SK-MEL-5 (cell line): ENCODE measurements at places on chromosomes 1 and 21. TPM values are rescaled to one million over a fixed set of nuclear protein-coding genes. Genes with fewer than 3 reads are reported as not detected.

Gene WNT4
- total RNA-seq: 0.16 and 0.18 TPM in 2 replicates

Gene ZBTB8B
- total RNA-seq: 0.35 and 0.50 TPM in 2 replicates

Gene MTMR11
- 1.6 TPM in 2 replicates for total RNA-seq

Gene PLEKHG5
- total RNA-seq: 1.7 and 2.7 TPM in 2 replicates

Gene TMEM200B
- not detected in 2 replicates for total RNA-seq

Gene LCE1B
- not detected in 2 replicates for total RNA-seq

Gene GNG12
- total RNA-seq: 352 and 360 TPM in 2 replicates

Gene CNR2
- total RNA-seq: not detected in 2 replicates

Gene GLIS1
- total RNA-seq: 0.16 TPM in 1 of 2 replicates, not detected in the other

Gene CD5L
- 0.61 and 1.3 TPM in 2 replicates for total RNA-seq

Gene RAB25
- total RNA-seq: not detected in 2 replicates

Gene LDLRAD2
- total RNA-seq: not detected in 2 replicates

Gene BECN2
- total RNA-seq: not detected in 2 replicates

Gene ADAMTS5
- total RNA-seq: 0.03 and 0.05 TPM in 2 replicates

Gene MTARC1
- total RNA-seq: 0.61 and 1.6 TPM in 2 replicates

Gene DVL1
- total RNA-seq: 41.4 and 42.8 TPM in 2 replicates

Gene DMRTB1
- total RNA-seq: not detected in 2 replicates

Gene PPCS
- 48.6 and 72.3 TPM in 2 replicates for total RNA-seq

Gene IGSF5
- total RNA-seq: 0.48 TPM in 2 replicates

Gene SELL
- total RNA-seq: not detected in 2 replicates

Gene C1QB
- not detected in 2 replicates for total RNA-seq

Gene TMEM240
- total RNA-seq: 0.29 TPM in 1 of 2 replicates, not detected in the other

Gene DNAJC6
- total RNA-seq: 0.40 and 0.93 TPM in 2 replicates

Gene ELAPOR1
- 0.35 TPM in 1 of 2 replicates, not detected in the other for total RNA-seq

Gene NEK2
- 25.4 and 25.5 TPM in 2 replicates for total RNA-seq

Gene KCNJ9
- total RNA-seq: not detected in 2 replicates

Gene KRTAP10-9
- not detected in 2 replicates for total RNA-seq

Gene PIGM
- total RNA-seq: 6.3 and 6.4 TPM in 2 replicates

Gene FLG
- not detected in 2 replicates for total RNA-seq

Gene LCE2C
- not detected in 2 replicates for total RNA-seq

Gene NUP210L
- total RNA-seq: not detected in 2 replicates

Gene HPDL
- not detected in 2 replicates for total RNA-seq

Gene TRIM58
- 0.13 and 0.16 TPM in 2 replicates for total RNA-seq

Gene SPRR4
- total RNA-seq: not detected in 2 replicates

Gene NMNAT2
- 0.03 and 0.08 TPM in 2 replicates for total RNA-seq

Gene MASP2
- total RNA-seq: not detected in 2 replicates

Gene HAO2
- total RNA-seq: 0.21 and 0.43 TPM in 2 replicates

Gene FCRL2
- 0.03 TPM in 1 of 2 replicates, not detected in the other for total RNA-seq

Gene GIPC2
- not detected in 2 replicates for total RNA-seq

Gene FHAD1
- total RNA-seq: 0.16 and 0.42 TPM in 2 replicates

Gene ZYG11B
- total RNA-seq: 25.3 and 26.6 TPM in 2 replicates

Gene CYP4A11
- not detected in 2 replicates for total RNA-seq

Gene TAS1R3
- total RNA-seq: not detected in 2 replicates

Gene TSACC
- 1.3 and 3.0 TPM in 2 replicates for total RNA-seq

Gene SYPL2
- 0.35 and 0.37 TPM in 2 replicates for total RNA-seq

Gene SPRR2A
- not detected in 2 replicates for total RNA-seq

Gene HCRTR1
- total RNA-seq: not detected in 2 replicates

Gene TOR1AIP2
- 80.5 and 81.4 TPM in 2 replicates for total RNA-seq

Gene OR2M3
- total RNA-seq: not detected in 2 replicates
